ENCODE measurements at places on chromosomes 16 and 17.

DNA sequence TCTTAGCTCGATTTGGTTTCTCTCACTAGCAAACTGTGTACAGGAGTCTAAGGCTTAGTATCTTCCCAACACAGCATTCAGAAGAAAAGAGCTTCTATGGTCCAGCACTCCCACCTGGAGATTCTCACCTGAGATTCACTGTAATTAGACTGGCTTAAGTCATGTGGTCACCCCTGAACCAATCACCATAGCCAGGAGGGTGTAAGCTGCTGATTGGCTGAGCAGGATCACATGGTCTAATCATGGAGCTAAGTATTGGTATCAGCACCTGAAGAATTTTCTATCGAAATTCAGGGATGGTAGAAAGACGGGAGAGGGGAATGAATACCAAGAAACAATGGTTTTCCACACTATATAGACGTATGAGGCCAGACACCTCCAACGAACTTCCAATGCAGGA lies 359.8 kb upstream of the ERCC4 start:
- DNase-seq: no peak

- DNase-seq: no peak
These were observed 1.3 kb downstream of the SNN start for GRCh38 chr16:11669380-11670146.

GRCh38 chr16:13781169-13781564 lies 138.8 kb upstream of the ERCC4 start:
- no peak for DNase-seq

GRCh38 chr17:77312786-77313599 lies 172.2 kb downstream of the SEC14L1 start:
- DNase-seq: no peak

- DNase-seq: peak; percentile 90
These were observed at the start of gene ZNF624 for GRCh38 chr17:16653367-16654041. ZNF624 (minus strand) TSS chr17:16653850.

GRCh38 chr17:71331754-71332325 lies 789.0 kb upstream of the SOX9 start:
- DNase-seq: no peak

GRCh38 chr16:85658504-85659326 lies 30.0 kb downstream of the GINS2 start:
- no peak for DNase-seq

DNA sequence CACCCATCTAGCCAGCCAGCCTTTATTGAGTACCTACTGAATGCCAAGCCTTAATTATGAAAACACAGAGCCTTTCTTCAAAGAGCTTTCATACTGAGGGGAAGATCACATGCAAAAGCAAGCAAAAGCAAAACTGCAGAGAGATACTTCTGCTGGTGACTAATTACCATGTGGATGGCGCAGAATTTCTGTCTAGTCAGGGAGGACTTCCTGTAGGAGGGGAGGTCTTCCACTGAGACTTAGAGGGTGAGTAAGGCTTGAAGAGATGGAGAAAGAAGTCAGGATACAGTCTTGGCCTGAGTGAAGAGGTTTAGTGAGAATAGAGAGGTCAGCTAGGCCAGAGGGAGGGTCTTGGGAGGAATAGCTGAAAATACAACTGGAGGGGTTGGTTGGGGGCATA lies 53.9 kb upstream of the CCL2 start:
- DNase-seq: no peak

GRCh38 chr17:57881783-57882351 lies 32.0 kb upstream of the MRPS23 start:
- DNase-seq: no peak

GRCh38 chr17:44956998-44957981 lies 9.7 kb upstream of the KIF18B start:
- no peak for DNase-seq

DNA sequence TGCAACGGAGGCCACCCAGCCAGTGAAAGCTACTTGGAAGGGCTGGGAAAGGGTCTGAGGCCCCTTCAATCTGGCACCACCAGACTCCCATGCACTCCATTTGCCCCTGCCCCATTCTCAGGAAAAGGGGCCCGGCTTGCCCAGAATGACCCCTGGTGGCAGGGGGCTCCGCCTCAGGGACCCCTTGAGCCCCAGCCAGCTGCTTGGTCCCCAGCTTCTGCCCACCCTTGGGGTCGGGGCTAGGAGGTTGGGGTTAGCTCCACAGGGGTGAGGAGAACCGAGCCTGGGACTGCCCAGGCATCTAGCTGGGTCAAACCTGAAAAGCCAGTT lies 1.3 kb downstream of the RHBDF1 start:
- no peak for DNase-seq

- DNase-seq: no peak
These were observed 87.4 kb upstream of the CBX4 start for GRCh38 chr17:79926605-79927135.

DNA sequence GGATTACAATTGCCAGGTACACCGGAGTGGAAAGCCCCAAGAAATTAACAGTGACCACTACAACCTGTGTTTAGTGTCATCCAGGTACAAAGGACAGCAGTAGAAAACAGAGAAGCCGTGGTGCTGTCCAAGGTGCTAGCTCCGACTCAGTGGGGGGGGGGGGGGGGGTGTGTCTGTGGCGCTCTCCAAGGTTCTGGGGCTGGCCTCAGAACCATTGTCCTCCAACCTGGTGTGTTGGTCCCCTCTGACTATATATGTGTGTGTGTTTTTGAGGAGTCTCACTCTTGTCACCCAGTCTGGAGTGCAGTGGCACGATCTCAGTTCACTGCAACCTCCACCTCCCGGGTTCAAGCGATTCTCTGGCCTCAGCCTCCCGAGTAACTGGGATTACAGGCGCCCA lies 5.8 kb upstream of the ZNF23 start:
- DNase-seq: peak; percentile 28

- DNase-seq: no peak
These were observed 59.0 kb downstream of the SPACA3 start for GRCh38 chr17:33050611-33051140.

DNA sequence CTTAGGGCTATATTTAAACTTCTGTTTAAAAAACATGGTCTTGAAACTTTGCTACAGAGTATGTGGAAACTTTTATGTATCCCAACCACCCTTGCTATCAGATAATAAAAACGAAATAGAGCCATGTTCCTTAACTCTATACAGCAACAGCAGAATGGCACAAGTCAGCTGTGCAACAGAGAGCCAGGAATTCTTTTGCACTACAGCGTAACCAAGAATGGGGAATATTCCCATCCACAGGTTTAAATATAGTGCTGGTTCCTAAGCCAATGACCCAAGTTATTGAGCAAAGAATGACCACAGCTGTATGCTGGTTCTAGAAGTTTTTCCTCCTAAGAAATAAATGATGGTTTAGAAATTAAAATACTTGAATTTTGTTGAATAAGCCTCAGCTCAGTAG lies 33.1 kb downstream of the SETD6 start:
- DNase-seq: no peak

- DNase-seq: no peak
These were observed 193.3 kb downstream of the MRTFB start for GRCh38 chr16:14264327-14264943.

- DNase-seq: no peak
These were observed 23.6 kb downstream of the ALDH3A2 start for GRCh38 chr17:19672009-19672750.

DNA sequence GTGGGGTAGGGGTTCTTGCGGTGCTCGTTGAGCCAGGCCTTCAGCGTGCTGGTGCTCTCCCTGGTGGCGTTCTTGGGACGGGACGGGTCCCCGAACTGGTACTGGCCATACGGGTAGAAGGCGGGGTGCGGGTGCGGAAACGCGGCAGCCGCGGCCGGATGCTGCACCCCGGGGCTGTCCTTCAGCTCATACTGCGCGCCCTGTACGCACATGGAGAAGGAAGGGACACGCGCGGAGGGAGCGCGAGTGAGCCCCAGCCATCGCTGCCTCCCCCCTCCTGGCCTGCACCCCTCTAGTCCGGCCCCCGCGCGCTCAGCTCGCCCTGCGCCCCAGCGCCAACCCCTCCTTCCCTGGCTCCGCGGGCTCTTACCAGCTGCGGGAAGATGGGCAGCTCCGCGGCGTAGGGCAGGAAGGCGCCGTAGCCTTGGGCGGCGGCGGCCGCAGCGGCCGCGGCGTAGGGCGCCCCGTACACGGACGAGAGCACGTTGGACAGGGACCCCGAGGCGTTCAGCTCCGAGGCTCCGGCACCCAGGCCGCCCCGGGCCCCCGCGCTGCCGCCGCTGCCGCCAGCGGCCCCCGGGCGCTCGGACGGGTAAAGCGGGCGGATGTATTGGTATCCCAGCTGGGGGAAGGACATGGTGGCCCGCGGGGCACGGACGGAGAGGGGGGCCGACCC lies 1.0 kb downstream of the IRX3 start:
- peak; percentile 34 for DNase-seq

DNA sequence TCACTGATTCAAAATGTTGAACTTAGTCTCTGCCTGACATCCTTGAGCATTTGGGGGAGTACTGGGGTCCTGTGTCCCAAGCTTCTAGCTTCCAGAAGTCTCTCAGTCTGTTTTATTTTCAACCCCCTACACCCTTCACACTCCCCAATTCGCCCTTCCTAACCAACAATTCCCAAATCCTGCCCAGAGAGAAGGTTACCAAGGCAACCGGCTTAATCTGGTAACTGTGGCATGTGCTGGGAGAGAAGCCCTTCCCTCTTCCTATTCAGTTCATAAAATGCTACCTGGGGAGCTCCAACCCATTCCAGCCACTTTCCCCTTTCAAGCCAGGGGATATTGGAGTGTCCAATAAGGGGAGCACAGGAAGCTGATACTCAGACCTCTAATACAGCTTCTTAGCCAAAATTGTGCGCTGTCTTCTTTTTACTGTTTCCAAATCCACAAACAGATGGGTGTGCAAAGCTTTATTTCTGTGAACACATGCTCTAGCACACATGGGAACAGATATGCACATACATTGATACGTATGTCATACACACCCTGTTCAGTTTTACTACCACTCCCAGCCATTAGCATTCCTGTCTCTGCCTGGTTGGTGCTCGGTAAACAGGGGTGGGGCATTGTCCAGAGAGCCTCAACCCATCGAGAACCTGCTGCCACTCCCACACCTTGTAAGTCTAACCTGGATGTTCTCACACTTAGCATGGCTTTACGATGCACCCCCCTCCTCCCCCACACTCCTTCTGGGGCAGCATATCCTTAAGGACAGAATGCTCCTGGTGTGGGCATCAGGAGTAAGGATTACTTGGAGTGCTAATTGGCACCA lies 1.1 kb upstream of the RAPGEFL1 start:
- no peak for DNase-seq

DNA sequence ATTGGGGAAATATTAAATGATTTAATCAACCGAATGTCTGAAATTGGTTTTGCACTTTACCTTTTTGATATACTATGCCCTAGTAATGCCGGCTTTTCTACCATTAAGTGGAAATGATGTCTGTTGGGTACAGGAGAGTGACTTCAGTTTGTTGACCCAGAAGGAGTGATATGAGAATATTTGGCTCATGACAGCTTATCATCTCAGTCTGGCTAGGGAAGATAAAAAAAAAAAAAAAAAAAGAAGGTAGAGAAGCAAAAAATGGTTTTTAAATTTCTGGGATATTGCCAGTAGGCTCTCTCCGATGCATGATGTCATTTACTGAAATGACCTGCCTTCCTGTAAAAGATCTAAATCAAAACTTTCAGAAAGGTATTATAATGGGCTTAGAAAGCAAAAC lies 69.0 kb downstream of the CNTNAP4 start:
- DNase-seq: no peak

DNA sequence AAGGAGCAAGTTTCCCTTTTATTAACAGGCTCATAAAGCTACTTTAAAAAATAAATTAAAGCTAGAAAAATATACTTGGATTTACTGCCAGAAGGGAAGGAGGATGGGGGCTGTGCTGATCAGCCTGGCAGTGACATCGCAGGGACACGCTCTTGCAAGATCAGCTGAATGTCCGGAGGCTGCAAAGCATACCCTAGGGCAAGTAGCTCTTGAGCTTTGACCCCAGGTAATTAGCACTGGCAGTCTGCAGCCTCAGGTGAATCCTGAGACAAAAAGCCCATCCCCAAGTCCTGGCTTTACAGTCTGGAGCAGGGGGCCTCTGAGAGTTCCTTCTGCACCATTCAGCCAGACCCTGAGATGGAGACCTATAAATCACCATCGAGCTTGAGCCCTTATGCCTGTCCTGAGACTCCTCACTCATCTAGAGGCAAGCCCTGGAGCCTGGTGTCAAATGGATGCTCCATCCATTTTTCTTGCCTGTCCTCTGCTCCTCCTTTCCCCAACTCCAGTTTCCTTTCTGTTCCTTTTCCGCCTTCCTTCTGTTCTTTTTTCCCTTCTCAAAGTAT lies 131.7 kb downstream of the TMEM114 start:
- no peak for DNase-seq

DNA sequence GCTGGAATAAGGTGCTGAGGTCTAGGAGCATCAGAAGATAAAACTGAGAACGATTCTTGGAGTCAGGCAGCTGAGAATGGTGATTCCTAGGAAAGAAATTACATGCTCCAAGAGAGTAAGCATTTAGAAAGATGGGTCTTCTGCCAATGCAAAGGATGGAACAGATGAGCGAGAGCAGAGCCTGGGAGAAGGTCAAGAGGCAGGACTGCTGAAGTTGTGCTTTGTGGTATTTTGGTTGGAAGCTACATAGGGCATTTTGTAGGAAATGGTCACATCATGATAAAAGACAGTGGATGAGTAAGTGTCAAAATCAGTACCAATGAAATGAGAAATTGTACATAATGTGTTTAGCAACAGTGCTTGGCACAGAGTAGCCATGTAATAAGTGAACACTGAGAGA lies 1.4 kb upstream of the CRYM start:
- DNase-seq: no peak

- DNase-seq: no peak
These were observed 17.0 kb downstream of the PRCD start for GRCh38 chr17:76556765-76557367.

DNA sequence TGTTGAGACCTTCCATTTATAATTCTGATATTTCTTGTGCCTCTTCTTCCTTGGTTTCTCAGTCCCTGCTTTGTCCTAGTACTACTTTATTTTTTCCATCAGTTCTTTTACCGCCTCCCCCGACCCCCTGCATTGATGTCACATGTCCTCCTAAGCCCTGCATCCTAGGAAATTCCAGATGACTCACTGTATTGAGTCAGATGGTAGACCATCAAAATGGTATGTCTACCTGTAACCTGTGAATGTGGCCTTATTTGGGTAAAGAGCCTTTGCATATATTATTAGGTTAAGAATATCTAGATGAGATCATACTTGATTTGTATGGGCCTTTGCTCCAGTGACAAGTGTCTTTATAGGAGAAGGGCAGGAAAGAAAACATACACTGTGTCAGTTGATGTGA lies 515.3 kb upstream of the CA10 start:
- DNase-seq: no peak

DNA sequence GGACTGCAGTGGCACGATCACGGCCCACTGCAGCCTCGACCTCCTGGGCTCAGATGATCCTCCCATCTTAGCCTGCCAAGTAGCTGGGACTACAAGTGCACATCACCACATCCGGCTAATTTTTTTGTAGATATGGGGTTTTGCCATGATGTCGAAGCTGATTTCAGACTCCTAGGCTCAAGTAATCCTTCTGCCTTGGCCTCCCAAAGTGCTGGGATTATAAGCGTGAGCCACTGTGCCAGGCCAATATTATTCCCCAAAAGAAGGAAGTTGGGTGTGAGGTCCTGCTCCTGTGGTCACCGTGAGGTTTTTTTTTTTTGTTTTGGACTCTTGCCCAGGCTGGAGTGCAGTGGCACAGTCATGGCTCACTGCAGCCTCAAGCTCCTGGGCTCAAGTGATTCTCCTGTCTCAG lies 1.5 kb downstream of the AMZ2 start:
- peak; percentile 28 for DNase-seq

Measured in activated T-cell treated with anti-CD3 and anti-CD28 coated beads, Interleukin-2, amount 50 U/mL, for 48 hours (primary cell).